Stimulated activated CD4-positive, alpha-beta T cell treated with anti-CD3 and anti-CD28 coated beads, Interleukin-12 subunit alpha, Interleukin-12 subunit beta, amount 100 ng/mL, for 4 hours (primary cell): ENCODE measurements at places on chromosomes 7 and 10.
A peak's percentile ranks its signal among the peaks of the same experiment; 100 is the strongest.

DNA sequence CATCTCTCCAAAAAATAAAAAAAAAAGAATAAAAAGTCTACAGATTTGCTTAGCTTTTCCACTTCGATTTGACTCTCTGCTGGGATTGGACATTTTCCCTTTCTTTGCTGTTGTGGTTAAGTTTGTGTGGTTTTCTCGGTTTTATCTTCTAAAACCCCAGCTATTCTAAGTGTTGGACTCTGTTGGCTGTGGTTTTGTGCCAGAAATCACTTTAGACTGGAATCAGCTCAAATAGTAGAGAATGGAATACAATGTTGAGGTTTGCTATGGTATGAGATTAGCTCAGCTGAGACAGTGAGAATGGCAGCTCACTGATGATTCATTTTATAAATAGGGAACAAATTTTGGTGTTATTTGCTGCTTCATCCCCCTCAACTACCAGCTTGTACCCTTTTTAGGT is 116.0 kb downstream of the BUB3 start:
- DNase-seq = no peak

DNA sequence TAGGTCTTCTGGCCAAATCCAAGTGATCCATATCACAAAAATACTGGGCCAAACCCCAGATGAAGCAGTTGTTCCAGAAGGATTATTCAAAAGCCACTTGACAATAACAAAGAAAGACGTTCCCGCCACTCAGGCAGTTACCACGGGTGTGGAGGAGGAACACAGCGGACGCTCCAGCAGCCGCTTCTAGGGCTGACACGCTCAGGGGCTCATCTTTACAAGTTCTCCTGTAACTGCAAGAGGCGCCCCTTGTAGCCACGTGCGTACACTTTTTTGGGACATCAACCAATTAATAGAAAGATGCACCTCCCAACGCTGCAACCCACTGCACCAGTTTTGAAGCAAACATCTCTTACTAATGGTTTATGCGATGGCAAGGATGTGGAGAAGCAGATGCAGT is 159.4 kb downstream of the GRID1 start:
- DNase-seq = no peak

DNA sequence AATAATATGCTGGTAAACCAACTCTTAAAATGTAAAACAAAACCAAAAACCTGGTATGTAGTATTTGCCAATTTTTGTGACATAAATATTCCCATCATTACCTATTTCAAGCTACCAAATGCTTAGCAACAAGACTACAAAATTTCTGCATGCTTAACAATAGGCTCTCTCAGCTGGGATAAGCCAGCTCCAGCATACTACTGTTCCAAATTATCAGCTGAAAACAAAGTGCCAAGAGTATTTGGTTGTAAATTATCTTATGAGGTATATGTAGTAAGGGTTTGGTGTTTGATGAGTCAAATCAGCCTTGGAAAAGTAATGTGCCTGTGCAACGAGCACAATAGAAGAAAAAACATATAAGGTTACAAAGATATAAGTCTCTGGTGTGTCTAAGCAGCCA is 263.2 kb downstream of the HGF start:
- DNase-seq = no peak

DNA sequence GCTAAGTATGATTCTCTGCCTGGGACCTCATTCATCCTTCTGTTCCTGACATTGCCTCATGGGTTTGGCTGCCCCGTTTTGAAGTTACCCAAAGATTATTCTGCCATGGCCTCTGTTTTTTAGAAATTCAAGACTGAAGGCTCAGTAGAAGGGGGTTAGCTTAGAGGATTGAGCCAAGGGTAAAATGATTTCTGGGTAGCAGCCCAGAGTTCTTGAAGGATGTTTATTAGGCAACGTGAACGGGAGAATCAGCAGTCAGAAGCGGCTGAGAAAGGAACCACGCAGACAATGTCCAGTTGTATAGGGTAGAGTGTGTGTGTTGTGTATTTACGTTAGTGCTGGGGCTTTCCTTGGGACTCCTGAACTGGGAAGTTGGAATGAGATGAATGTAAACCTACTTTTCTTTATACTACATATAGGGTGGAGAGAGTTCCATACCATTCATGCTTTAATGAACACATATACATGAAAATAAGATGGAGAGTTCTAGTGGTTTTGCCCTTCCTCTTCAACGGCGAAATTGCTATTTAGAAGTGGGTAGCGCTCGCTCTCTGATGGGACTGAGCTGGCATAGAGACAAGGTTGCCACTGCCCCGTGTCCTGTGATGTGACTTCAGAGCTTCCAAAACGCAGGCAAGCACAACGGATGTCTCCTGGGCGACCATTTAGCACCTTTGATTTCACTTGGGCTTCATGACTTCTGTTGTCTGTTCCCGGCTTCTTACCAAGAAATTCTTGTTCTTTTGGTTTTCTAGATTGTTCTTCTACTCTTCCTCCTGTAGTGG is 35.0 kb upstream of the IL15RA start:
- no peak for DNase-seq

DNA sequence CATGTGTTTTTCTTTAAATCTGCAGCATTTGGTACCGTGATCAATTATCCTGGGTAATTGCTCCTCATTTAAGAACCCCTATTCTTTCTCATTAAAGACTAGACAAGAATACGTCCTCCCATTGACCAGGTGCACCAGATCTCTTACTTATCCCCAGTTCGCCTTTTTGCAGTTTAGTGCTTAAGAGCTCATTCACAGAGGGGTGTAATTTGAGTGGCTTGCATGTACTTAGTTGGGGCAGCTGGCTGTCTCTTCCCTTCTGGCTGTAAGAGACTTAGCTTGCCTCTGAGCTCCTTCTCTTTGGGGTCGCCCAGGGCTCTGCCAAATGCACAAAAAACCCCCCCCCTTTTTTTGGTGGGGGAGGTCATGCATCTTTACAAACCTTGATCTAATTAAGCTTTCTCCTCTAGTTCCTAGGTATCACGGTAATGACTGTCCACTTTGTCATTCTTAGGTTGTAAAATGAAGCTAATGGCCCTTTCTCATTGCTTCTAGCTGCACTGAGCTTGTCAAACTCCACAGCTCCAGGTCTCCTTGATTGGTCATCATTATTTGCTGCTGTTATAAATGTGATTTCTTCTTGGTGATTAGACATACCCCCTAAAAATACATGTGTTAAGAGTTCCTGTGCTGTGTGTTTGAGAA is 26.3 kb downstream of the GAD2 start:
- DNase-seq = no peak

DNA sequence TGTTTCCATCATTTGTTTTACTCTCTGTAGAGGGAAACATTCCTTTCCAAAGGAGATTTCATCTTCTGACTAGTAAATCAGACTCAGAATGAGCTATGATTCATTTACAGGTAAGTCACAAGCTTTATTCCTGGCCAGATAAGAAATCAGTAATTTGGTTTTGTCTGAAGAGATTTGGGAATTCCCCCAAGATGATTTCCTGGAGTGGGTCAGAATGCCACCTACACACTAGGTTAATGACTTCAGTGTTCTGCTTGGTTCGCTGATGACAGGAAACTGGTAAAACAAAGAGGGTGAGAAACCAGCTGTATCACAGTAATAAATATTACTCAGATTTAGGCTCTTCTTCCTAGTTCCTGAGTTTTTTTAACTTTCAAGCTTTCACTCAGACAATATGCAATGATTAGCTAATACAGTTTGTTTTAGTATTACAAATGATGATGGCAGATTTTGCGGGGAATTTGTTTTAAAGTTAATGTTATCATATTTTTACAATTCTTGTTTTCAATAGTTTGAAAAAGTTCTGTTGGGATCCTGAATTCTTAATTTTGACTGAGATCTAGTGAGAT is 8.3 kb upstream of the ASZ1 start:
- DNase-seq = no peak

- no peak for DNase-seq
Measured at GRCh38 chr7:7569081-7569527, 2.4 kb downstream of the MIOS start.

DNA sequence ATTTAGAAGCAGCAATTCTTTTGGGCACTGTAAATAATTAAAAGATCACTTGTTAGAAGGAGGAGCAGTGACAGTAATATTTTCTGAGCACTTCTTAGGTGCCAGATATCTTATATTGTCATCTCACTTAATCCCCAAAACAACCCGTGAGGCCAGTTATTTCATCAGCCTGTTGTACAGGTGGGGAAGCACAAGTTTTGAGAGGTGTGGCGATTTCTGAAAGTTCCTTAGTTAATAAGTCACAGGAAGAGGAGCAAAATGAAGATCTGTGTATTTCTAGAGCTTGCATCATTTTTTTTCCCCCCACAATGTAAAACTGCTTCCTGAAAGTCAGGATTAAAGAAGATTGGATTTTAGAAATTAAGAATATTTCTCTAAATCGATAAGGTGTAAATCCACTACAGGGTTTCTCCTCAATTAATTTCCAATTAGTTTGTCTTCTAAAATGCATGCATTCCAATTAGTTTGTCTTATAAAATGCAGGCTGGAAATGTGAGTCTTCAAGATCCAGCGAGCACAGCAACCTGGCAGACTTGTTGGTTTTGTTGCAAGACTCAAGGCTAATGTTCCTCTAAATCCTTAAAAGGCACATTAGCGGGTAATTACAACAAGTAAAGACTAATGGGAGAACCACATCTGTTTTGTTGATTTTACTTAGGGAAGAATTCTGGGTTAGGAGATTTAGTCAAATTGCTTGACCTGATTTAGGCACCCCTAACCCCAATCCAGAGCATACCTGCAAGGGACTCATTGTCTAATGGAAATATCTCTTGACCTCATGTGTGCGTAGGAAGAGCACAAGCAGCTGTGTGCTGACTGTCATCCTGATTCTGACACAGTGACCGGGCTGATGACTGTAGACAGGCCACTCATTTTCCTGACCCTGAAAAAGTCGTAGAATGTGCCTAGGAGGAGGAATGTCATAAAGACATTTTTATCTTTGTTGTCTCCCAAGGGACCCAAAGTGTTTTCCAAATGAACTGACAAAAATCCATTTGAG is 272.0 kb downstream of the BAMBI start:
- DNase-seq = no peak

- DNase-seq = peak; percentile 84
Measured at GRCh38 chr7:76201732-76202665, at the start of gene SRRM3. SRRM3 (plus strand) TSS chr7:76201896; CDS start chr7:76235067, 33,171 bp downstream.

- DNase-seq = no peak
Measured at GRCh38 chr7:83301416-83301815, 138.7 kb upstream of the PCLO start.

DNA sequence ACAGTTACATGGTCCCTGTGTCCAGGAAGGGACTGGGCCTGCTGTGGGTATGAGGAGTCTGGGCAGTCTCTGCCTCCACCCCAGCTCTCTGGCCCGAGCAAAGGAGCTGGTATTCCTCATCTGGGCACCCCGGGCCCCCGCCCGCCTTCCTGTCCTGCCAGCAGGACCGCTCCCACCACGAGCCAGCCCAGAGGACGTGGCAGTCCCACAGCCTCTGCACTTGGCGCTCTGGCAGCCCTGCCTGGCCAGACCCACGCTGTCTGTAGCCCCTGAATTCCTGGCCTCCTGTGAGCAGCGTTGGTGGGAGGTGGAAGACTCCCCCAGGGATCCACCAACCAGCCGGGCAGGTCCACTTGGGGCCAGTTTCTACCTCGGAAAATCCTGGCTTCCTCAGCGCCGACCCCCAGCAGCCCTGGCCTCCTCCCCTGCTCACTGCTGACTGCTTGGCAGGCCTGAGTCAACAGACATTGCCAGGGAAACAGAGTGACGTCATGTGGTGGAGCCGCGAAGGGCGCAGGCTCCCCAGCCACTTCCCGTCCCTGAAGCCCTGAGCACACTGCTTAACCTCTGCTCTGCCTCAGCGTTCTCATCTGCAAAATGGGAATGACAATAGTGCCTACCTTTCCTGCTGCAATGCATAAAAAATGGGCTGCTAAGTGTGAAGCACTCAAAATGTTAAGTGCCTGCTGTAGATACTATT is 21.6 kb upstream of the LIMK1 start:
- DNase-seq = peak; percentile 20

GRCh38 chr10:4283846-4284610 is 499.0 kb upstream of the KLF6 start:
- no peak for DNase-seq

- no peak for DNase-seq
Measured at GRCh38 chr7:106045139-106045538, 67.0 kb downstream of the SYPL1 start.

GRCh38 chr10:99372546-99373271 is 43.6 kb downstream of the CNNM1 start:
- DNase-seq = no peak

- DNase-seq = no peak
Measured at GRCh38 chr10:58424176-58424575, 39.0 kb downstream of the TFAM start.

DNA sequence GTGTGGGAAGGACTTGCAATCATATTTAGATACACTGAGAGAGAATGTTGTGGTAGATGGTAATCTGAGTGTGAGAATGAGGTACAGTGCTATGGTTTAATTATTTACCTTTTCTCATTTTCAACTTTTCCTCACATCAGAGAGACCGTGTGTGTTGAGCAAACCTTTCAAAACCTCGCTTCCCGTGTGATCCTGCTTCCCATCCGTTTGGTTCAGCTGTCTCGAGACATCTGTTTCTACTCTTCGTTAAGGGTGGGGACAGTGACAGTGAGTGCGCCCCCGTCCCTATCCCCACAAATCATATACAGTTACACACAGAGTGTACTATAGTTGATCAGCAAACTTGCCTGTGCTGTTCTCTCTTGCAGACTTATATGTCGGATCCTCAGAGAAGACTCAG is 33.0 kb upstream of the NOBOX start:
- DNase-seq = no peak
